NCI-H187 (cell line): ENCODE measurements at places on chromosomes 3 and 15.

- DNase-seq = no peak
These were observed 17.5 kb upstream of the APEH start for GRCh38 chr3:49656541-49657112.

DNA sequence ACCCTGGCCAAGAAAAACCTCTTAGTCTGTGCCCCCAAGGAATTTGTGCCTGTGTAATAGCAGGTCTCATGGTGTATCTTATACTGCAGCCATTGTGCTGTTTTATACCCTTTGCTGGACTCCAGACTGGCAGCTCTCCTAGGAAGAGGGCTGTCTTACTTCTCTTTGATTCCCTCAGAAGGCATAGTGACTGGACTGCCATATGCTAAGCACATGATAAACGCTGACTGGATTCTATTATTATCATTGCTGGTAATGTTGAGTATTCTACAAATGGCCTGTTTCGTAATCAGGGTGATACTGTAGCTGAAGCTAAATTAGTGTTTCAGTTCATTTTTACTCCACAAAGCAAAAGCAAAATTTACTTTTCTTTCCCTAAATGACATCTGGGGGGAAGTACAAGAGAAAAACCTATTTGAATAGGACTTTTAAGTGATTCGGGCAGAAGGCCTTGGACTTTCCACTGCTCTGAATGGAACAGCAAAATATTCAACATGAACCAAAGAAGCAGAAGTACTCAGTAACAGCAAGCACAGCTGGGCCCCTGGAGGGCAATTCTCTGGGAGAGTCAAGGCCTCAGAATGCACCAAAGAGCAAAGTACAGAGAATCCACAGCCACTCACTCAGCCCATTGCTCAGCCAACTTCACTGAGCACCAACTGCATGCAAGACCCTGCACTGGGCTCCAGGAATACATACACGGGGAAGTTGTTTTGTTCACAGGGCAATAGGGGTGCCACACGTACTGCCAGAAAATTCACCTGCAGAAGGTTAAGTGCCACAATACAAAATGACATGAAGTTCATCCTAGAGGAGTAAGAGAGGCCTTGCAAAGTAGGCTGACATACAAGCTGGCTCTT is 7.9 kb upstream of the BCL2A1 start:
- no peak for DNase-seq

DNA sequence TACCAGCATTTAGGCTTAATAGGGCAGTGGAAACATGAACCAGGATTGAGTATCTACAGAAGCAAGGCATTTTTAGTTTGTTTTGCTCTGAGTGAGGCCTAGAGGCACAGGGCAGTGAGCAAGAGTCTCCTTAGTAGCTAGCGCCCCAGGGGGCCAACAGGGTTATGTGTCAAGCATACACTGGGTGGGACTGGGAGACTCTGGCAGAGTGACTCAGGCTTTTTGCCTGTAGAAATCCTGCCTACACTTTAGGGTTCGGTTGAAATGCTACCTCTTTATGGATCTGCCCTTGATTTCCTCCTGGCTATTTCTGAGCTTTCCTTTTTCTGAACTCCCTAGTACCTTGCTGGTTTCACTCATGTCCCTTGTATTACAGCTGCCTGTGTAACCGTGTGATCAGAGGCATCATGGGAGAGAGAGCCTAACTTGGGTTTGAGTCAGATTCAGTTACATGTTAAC is 72.2 kb downstream of the TOP2B start:
- DNase-seq = no peak

DNA sequence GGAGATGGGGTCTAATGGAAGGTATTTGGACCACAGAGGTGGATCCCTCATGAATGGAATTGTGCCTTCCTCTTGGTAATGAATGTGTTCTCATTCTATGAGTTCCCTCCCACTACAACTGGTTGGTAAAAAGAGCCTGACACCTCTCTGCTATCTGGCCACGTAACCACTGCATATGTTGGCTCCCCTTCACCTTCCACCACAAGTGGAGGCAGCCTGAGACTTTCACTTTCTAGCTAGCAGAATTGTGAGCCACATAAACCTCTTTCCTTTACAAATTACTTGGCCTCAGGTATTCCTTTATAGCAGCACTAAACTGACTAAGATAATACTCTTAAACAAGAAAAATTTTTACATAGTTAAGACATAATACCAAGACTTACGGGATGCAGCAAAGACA is 155.3 kb downstream of the NR1I2 start:
- no peak for DNase-seq

GRCh38 chr3:178152031-178152806 is 384.0 kb upstream of the KCNMB2 start:
- no peak for DNase-seq

- no peak for DNase-seq
These were observed at the start of gene ABCF3 for GRCh38 chr3:184186184-184186901. ABCF3 (plus strand) TSS chr3:184186199; CDS start chr3:184186208, 9 bp downstream.

GRCh38 chr3:22216601-22217000 is 465.6 kb upstream of the ZNF385D start:
- no peak for DNase-seq

DNA sequence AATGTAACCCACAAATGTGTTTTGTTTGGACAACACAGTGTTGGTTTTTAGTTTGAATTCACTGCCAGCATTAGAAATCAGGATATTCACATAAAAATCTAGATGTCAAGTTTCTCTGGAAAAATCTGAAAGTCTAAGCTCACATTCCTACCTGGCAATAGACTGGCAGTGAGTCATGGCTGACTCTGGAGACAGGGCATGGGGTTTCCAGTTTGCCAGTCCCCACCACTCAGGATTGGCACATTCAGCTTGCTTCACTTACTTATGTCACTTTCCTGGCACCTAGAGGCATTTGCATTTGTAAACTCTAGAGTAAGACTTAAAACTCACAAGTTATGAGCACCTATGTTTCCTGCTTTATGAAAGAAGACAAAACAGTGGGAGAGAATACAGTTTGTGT is 19.1 kb upstream of the SEC61A1 start:
- DNase-seq = no peak

DNA sequence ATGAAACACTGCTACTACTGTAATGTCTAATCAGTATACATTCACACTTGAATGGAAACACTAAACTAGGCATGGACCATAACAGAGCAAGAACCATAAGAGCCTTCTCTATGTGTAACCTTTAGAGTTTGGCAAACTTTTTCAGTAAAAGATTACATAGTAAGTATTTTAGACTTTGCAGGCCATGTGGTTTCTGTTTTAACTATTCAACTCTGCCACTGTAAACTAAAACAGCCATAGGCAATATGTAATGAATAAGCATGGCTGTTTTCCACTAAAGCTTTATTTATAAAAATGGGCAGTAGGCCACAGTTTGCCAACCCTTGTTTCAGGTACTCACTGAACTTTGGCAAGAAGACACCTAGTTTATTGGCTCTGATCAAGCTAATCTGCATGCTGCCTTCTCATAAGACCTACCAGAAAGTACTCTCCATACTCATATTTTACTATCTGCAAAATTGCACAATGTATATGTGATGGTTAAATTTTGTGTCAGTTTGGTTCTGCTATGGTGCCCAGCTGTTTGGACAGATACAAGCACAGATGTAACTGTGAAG is 46.0 kb downstream of the UACA start:
- no peak for DNase-seq

DNA sequence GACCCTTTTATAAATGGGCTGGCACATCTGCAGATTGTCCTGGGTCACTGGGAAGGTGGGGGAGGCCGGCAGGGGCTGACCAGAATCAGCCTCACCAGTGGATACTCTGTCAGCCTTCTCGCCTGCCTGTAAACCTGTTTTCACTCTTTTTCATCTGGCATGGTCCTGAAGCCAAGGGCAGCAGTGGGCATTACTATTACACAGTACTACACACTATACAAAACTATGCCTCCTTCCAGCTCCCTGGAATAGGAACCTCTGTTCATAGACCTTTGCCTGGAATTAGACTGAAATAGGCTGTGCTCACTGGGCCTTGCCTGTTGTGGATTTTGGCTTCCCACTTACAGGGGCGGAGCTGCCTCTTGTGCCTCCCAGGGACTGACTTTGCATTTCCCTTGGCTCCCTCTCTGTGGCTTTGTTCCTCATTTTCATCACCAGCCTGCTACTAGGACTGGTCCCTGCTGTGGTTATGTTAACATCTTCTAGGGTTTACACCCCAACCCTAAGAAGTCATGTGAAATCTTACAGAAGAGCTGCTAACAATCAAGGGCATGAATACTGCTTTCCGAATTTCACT is 120.7 kb downstream of the FNDC3B start:
- no peak for DNase-seq

- DNase-seq = no peak
These were observed 44.6 kb downstream of the SLC6A20 start for GRCh38 chr3:45751537-45752242.

DNA sequence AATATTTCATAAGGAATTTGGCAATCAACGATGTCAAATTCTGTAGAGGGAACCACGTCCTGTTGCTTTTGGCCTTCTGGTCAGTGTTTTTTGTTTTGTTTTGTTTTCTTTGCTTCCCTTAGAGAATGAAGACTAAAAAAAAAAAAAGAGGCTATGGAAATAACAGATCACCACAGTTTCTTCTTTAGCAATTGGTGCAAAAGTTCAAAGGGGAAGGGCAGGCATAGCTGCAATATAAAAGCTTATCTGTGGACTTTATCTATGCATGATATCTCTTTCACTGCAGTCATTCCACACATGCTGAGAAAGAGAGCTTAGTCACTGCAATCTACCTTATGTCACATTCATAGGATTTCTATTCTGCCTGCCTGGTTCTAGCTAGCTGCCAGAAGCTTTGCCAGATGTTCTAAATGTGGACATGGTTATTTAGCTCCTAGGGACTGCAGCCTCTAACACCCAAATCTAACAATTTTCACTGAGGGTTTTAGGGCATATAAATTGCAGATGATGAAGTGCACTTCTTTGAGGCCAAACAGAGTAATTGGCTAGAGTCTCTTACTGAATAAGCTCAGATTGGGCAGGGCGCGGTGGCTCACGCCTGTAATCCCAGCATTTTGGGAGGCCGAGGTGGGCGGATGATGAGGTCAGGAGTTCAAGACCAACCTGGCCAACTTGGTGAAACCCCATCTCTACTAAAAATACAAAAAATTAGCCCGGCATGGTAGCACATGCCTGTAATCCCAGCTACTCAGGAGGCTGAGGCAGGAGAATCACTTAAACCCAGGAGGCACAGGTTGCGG is 637.2 kb downstream of the NTRK3 start:
- DNase-seq = no peak

- DNase-seq = no peak
These were observed 31.0 kb upstream of the KLF13 start for GRCh38 chr15:31295658-31296057.

GRCh38 chr15:46709460-46710083 is 1007.7 kb upstream of the SEMA6D start:
- no peak for DNase-seq

GRCh38 chr3:61724183-61724582 is 162.8 kb downstream of the PTPRG start:
- DNase-seq = no peak

GRCh38 chr3:86388820-86389219 is 602.1 kb downstream of the VGLL3 start:
- DNase-seq = no peak

DNA sequence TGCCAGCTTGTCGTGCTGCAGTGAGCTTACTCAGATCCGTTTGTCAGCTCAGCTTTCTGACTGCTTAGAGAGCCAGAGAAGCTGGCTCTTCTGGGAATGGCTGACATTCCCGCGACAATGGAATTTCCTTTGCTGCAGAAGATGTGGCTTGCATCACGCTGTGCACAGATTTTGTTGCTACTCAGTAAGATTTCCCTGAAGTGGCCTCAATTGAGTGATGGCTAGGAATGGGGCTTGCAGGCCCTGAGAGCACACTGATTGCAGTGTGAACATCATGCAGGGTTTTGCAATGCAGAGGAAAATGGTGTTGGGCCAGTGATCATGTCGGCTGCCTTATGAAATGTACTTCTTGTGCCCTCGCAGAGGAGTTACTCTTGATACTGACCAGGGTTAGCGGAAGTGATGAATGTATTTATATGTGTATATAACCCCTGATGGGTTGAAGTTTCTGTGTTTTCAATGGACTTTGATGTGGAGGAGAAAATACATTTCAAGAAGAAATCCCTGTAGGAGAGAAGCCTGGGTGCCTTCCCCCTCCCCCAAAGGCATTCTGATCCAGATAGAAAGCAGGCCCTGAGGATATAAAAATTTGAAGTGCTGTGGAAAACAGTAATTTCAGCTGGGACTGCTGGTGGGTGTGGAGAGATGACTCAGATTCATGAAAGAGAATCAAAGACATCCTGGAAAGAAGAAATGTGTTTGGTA is 102.5 kb upstream of the PDZRN3 start:
- DNase-seq = no peak

- no peak for DNase-seq
These were observed 118.8 kb downstream of the ECT2 start for GRCh38 chr3:172869368-172869771.

GRCh38 chr3:133570139-133570936 is 3.1 kb upstream of the CDV3 start:
- DNase-seq = no peak

DNA sequence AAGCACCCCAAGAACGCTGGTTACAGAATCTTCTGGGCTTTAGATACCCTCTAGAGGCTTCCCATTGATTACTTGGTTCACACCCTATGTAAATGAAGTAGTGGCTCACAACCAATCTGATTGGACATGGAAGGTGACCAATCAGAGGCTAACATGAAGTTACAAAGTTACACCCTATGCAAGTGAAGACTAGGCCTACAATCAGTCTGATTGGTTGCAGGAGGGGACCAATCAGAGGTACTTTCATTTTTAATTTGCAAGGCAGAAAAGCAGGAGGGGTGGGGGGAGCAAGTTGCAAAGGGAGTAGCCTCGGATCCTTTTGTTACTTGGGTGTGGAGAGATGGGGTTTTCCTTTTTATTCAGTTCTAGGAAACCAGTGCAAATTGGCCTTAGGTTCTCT is 11.1 kb upstream of the RTP2 start:
- DNase-seq = no peak

DNA sequence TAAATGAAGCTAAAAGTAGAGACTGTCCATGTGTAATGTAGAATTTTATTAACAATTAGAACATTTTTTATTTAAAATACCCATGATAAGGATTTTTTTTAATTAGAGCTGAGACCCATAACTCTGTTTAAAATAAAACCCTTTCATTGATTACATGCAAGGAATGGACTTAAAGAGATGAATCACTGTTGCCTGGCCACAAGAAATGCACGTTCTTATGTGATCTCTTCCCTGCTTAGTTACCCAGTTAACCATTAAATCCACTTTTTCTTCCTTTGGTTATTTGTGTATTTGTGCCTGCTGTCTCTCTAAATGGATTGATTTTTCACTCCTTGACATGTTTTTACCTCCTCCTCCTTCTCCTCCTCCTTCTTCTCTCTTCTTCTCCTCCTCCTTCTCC is 83.3 kb upstream of the SLITRK3 start:
- no peak for DNase-seq

DNA sequence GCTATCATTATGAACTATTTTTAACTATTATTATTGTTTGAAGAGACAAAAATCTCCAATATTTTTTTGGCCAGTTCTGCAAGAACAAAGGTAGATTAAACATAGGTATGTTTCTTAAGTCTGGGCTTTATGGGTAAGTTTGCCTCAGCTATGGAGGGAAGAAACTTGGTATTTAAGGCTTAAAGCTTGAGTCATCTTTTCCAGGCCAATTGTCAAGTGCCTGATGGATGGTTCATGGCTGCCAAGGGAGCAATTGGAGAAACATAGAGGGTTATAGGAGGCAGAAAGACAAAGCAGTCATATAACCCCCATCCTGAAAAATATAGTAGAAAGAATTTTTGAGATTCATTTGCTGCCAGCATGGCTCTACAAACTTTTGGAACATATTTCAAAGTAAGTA is 7.2 kb upstream of the STAC start:
- no peak for DNase-seq

- DNase-seq = no peak
These were observed 35.2 kb downstream of the PARP15 start for GRCh38 chr3:122612696-122613095.
